NCI-H2227 treated with DMSO at 0.1 percent for 48 hours (cell line): ENCODE measurements at places on chromosomes 12 and 14.
A peak's percentile ranks its signal among the peaks of the same experiment; 100 is the strongest.

DNA sequence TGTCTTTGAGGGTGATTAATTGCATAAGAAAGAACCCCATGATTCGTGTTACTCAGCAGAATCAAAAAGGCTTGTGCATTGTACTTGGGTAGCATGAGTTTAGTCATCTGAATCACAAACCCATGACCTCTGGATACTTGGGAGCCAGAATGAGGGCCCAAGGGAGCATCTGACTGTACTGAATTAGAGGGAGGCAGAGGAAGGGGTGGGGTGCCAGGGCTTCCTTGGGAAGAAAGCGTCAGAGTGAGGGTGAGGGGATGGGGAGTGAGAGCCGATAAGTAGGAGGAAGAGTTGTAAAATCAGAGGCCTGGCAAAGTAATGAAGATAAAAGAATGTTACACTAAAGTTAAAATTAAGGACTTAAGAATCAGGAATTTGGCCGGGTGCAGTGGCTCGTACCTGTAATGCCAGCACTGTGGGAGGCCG is 29.8 kb downstream of the GPRC5D start:
- no peak for DNase-seq

- DNase-seq, result no peak
Measured at GRCh38 chr14:76776428-76777251, 15.4 kb downstream of the VASH1 start.

DNA sequence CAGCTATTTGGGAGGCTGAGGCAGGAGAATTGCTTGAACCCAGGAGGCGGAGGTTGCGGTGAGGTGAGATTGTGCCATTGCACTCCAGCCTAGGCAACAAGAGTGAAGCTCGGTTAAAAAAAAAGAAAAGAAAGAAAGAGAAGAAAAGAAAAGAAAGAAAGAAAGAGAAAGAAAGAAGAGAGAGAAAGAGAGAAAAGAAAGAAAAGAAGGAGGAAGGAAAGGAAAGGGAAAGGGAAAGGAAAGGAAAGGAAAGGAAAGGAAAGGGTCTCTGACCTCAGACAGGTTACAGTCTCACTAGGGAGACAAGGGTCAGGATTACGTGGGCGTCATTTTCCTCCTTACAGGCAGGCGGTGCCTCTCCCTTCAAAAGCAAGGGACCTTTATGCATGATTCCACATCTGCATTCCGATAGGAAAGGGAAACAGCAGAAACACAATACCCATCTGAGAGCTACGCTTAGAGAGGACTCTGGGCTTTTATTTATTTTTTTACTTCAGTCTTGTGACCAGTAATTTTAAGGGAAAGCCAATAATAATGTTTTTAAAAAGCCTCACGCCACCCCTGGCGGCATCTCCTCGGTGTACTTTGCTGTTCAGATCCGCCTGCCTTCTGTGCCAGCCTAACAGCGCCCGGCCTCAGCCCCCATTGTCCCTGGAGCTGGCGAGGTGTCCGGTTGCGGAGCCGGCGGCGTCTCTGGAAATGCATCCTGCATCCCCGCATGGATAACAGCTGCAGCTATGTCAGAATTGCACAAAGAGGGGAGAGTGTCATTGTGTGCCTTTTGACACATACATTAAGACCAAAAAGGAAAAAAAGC is 945 bp upstream of the HIP1R start:
- peak; percentile 58 for DNase-seq

GRCh38 chr12:93198086-93198485 is 179.6 kb upstream of the NUDT4 start:
- no peak for DNase-seq

- no peak for DNase-seq
Measured at GRCh38 chr12:74370608-74371216, 166.9 kb upstream of the ATXN7L3B start.

- no peak for DNase-seq
Measured at GRCh38 chr12:14936224-14936861, 2.0 kb downstream of the ERP27 start.

DNA sequence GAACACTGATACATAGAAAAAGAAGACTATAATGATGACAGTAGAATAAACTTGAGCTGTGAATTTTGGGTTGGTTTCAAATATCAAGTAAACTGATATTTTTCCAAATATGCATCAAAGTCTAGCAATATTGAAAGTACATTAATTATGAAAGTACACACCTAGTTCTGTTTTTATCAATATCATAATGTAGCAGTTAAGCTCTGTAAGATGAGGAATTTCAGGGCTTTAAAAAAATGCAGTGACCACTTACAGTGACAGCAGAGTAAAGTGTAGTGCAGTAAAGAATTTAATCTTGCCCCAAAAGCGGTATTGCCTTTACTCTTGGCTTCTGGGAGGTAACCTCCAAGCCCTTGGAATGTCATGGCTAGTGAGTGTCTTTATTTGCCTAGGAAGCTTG is 102.9 kb upstream of the ABCD2 start:
- DNase-seq, result no peak
